Thoracic aorta (tissue), 2 donors: ENCODE measurements at places on chromosomes 6 and 20. TPM values are rescaled to one million over a fixed set of nuclear protein-coding genes. Genes with fewer than 3 reads are reported as not detected.

Gene ZFP57
- 3.2 TPM for total RNA-seq

Gene OGFRL1
- total RNA-seq: 30.5 TPM

Gene TMC2
- total RNA-seq: not detected

Gene SNAP25
- 4.7 TPM for total RNA-seq

DNA sequence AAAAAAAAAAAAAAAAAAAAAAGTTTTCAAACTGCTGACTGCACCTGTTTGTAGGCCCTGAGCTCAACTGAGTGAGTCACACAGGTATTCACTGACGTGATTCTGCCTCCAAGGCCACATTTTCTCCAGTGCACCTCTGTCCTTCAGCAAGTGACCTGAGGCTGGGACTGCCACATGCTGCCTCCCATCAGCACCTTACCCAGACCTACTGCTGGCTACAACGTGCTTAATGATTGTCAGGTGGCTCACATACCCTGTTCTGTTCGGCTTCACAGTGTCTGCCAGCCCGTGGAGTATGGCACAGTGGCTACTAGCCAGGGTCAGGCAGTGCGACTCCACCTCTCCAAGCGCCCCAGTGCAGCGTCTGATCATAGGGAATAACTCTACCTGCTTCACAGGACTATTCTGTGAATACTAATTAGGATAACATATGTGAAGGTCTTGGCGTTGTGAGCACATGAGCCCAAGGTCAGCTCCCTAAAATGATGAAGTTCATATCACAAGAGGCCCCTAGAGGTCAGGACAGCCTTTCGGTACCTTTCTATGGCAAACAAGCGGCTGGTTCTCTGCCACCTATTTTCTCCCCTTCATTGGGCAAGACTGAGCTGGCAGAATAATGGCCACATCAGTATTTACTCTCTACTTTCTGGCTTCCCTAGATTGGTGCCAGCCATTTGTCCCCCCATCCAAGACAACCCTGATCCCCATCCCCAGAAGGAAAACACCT is 28.1 kb downstream of the RIPOR3 start:
- DNase-seq: no peak

DNA sequence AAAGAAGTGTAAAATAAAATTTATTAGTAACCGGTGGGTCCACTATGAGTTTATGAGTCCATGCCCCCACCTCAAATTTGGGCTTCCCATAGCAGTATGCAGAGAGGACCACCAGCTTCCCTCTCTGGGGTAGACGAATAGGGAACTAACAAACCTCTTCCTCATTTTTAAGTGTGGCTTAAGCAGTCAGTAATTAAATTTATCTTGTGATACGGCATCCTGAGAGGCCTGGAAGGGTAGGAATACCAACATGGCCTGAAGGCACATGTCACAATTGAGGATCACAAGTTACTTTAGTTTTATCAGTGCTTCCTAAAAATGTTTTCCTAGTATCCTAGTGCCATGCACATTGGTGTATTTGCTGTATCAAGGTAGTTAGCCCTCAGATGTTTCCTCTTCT is 239.9 kb downstream of the HIVEP2 start:
- DNase-seq: no peak

DNA sequence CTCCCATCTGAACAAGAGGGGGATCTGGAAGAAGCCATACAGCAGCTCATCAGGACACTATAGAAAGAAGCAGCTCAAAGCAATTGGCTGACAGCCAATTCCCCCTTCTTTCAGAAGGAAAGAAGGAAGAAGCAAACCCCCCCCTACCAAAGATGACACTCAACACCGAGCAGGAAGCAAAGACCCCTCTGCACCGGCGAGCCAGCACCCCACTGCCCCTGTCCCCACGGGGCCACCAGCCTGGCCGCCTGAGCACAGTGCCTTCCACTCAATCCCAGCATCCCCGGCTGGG is 1.2 kb downstream of the REM1 start:
- DNase-seq: no peak

- DNase-seq: no peak
These were observed 11.7 kb downstream of the SLC23A2 start for GRCh38 chr20:4989570-4989969.

DNA sequence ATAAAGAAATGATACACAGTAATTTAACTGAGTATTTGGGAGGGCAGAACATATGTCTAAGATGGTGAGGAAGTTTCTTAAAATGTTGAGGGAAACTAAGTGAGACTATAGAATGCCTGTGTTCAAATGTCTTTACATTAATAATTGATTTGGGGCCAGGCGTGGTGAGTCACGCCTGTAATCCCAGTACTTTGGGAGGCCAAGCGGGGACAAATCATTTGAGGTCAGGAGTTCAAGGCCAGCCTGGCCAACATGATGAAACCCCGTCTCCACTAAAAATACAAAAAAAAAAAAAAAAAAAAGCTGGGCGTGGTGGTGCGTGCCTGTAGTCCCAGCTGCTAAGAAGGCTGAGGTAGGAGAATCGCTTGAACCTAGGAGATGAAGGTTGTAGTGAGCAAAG is 66.7 kb downstream of the THEMIS start:
- DNase-seq: no peak

DNA sequence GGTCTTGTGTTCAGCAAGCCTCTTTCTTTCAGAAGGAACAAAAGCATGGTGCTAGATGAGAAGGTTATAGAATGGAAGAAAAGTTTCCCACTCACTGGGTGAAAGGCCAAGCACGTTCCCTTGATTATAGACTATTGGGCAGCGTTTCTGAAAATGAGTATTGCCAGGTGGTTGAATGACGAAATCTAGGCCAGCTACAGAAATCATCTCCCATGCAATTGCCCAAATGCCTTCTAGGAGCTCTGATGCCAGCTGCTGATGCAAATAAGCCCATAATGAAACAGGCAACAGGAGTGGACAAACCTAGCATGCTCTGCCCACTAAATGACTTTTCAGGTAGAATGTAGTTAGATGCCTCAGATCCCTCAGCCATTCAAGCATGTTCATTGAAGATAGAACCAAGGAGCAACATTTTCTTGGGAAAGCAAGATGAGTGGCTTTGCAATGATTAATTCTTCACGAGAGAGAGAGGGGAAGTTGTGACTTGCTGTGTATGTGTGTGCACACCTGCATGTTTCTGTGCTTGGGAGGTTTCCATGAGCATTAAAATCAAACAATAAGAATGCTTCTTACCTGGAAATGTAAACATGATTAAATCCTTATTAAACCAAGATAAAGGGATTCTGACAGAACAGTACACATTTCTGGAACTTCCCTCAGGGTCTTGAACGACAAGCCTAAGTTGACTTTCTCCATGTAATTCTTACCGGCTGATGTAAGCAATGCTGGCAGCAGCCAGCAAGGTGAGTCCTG is 43.6 kb downstream of the ADTRP start:
- DNase-seq: no peak

GRCh38 chr6:71288228-71289038 is at the start of gene OGFRL1:
OGFRL1 (plus strand) TSS chr6:71288811; CDS start chr6:71288937, 126 bp downstream.
- peak; percentile 25 for DNase-seq

- no peak for DNase-seq
These were observed 400.7 kb downstream of the ZFAND3 start for GRCh38 chr6:38220069-38220723.

DNA sequence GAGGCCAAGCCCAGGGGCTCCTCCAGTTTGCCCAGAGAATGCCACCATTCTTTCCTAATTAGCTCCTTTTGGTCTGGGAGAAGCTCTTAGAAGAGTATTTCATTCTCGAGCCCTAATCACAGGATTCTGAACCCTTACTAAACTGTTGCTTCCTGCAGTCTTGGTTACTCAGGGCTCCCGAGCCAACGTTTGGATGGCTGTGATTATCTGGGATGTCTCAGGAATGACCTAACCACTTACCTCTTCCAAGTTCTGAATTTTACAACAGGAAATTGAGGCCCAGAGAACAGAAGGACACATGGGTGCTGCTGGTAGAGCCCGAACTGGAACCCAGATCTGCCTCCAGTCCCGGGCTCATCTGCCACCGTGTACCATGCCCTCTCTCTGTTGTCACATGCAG is 22.2 kb upstream of the PNPLA1 start:
- DNase-seq: no peak

- no peak for DNase-seq
These were observed 55.4 kb downstream of the VEGFA start for GRCh38 chr6:43825187-43826115.

GRCh38 chr6:165511807-165512206 is 151.2 kb downstream of the PDE10A start:
- DNase-seq: no peak
